ENCODE measurements at places on chromosomes 7 and 10.

DNA sequence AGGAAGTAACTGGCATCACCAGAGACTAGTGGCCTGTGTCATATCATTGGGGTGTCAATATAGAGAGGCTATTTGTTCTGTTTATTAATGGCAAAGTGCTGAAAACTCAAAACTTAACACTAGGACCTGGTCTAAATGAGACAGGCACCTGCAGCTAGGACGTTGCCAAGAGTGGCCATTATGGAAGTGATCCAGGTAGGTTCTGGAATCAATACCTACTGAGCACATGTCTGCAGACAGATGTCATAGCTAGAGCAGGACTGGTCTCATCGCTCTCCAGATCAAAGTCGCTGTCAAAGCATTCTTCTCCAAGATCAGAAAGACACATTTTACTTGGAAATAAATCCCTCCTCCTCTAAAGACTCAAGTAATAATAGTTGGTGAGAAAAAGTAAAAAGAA lies 40.3 kb downstream of the THNSL1 start:
- DNase-seq: no peak

- DNase-seq: peak; percentile 43
Observed at GRCh38 chr10:24952707-24953645, 570 bp upstream of the PRTFDC1 start.

DNA sequence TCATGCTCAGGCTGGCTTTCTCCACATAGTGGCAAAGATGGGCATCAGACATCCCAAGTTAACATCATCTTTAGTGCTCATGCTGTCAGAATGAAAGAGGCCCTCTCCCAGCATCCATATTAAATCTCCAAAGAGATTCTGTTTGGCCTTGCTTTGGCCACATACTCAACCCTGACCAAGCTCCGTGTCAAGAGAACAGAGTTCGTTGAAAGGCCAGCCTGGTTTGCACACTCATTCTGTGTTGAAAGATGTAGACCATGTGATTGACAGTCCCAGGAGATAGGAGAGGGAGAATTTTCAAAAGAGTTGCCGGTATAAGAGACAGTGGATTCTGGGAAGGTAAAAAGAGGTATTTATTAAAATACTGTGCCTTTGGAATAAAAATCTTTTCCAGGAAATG lies 19.7 kb downstream of the MET start:
- no peak for DNase-seq

DNA sequence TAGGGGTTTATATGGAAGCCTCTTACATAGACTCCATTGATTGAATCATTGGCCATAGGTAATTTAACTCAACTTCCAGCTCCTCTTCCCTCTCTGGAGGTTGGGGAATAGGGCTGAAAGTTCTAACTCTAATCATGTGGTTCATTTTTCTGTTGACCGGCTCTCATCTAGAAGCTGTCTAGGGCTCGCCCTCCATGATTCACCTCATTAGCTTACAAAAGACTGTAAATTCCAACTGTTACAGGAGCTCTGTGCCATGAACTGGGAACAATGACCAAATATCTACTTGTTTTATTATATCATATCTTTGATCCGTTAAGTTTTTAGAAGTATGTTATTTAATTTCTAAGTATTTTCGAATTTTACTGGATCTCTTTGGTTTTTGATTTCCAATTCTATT lies 263.0 kb downstream of the TCF7L2 start:
- DNase-seq: no peak

- DNase-seq: no peak
Observed at GRCh38 chr7:110891197-110891596, 199.7 kb upstream of the LRRN3 start.

DNA sequence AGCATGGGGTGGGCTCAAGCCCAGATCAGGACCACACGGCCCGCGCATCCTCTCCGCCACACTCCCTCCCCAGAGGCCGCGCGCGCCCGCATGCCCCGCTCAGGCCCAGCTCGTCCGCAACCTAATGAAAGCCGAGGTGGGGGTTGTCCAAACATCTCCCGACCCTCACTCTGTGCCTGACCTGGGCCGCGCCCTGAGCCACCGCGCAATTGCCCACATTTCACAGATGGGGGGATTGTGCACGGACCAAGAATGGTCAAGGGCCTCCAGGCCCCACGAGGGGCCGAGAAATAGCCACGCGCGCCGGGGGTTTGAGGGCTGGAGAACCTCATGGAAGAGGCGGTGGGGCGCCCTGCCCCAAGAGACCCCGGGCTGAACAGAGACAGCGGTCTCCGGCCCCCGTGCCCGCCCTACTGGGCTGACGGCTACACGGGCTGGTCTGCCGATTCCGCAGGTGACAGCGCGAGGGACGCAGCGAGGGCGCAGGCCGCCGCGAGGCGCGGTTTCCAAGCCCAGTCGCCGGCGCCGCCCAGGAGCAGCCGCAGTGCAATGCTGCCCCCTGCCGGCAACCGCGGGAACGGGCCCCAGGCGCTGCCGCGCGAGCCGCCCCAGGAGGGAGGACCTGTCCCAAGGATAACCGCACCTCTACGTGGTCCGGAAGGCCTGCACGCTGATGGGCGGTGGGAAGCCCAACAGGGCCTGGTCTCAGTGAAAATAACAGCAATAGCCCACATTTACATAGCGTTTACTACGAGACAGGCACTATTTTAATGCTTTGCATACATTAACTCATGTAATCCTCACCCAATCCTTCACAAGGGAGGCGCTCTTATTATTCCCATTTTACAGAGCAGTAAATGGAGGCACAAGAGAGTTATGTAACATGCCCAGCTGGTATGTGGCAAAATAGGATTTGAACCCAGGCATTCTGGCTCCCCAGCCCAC lies 10.5 kb upstream of the GRID1 start:
- no peak for DNase-seq
